ENCODE measurements at places on chromosomes 3 and 15.

DNA sequence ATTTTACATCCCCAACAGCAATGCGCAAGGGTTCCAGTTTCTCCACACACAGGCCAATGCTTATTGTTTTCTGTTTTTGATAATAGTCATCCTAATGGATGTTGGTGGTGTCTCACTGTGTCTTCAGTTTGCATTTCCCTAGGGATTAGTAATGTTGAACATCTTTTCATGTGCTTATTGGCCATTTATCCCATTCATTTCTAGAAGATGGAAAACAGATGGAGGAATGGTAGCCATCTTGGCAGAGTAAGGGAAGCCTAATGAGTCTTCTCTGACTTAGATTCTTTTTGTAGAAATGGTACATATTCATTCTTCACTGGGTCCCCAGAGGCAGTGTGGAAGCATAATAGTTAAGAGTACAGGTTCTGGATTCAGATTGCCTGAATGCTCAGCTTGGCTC lies 46.8 kb upstream of the SRGAP3 start:
- no peak for DNase-seq

- DNase-seq, result no peak
These were observed 420.5 kb upstream of the NAALADL2 start for GRCh38 chr3:174438501-174439145.

DNA sequence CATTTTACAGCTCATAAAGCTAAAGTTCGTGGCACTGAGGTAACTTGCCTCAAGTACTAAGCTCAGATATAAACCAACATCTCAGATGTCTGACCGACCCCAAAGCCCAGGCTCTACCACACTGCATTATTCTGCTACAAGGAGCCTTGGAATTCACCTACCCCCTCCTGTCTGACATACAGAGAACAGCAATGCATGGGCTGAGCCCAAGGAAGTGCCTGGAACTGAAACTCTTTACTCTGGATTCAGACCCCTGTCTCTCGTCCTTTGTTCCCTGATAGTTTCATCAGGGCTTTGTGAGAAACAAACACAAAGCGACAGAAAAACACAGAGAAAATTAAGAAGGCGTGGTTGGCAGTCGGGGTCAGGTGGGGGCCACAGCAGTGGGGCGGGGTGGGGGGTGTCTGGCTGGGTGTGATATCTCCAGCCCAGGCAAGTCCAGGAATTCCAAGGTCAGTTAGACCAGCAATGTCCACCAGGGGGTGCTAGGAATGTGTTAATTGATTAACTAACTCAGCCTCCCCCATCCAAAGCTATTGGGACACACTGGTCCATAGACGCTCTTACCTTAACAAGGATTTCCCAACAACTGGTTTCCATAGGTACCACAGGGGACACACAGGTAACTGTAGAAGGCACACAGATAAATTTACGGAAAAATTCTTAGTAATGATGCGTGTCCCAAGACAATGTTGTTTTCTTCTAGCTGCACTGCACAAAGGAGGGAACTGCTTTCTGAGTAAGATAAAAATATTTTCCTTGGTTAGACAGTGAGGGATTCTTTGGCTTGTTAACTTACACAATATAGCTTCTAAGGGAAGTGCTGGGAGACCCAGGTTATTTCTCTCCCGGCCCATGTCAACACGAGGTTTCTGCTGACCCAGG lies 18.8 kb upstream of the SSUH2 start:
- DNase-seq, result no peak

DNA sequence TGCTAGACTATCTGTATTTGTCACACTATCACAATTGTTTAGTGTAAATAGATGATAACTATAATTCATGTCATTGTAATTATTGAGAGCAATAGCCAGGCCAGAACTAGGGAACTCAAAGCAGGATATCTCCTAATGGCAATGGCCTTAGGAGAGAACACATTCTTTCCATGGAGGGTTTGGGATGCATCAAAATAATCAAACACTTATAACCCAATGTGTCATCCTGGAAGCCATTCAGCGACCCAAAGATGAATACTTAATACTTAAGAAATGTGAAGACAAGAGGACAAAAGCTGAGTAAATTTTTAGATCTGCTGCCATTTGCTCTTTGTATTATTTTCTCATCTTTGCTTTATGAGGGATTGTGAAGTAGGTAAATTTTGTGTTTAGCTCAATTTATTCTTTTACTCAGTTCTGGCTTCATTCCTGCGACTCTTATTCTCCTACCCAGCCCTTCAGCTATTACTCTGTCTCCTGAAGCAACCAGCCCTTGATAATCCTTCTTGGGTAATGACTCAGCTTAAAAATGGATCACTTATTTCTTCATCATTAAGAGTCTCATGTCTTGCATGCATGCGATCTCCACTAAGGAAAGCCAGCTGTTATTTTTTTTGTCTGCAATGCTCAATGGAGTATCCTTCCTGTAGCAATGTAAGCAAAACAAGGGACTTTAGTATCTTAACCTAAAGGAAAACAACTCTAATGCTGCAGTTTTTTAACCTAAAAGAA lies 2.0 kb downstream of the OR4F15 start:
- no peak for DNase-seq

DNA sequence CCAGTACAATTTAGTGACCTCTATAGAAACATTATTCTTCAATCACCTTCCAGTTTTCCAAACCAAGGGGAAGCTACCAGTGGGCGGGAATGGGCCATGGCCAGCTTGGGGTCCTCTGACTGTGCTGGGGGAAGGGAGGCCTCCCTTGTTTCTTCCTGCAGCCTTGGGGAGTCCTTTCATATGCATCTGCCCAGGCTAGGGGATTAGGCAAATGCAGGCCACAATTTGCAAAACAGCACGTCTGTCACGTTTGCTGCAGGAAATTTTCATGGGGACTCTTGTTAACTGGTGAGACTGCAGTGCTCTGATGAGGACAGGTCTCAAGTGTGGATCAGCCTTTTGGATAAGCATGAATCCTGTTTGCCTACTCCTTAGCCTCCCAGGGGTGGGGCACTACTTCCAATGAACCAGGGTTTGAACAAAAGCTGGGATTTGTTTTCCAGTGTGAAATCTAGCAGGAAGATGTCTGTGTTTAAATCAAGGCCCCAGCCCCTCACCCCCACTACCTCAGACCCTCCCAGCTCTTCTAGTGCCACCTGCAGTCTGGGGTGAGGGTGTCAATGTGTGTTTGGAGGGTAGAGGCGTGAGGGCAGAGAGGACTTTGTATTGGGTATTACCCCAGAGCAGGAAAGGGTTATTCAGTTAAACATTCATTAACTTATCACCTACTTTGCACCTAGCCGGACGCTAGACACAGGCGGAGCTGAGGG lies 219.9 kb downstream of the OPA1 start:
- no peak for DNase-seq

GRCh38 chr15:90641581-90642463 lies 75.3 kb upstream of the BLM start:
- peak; percentile 11 for DNase-seq

DNA sequence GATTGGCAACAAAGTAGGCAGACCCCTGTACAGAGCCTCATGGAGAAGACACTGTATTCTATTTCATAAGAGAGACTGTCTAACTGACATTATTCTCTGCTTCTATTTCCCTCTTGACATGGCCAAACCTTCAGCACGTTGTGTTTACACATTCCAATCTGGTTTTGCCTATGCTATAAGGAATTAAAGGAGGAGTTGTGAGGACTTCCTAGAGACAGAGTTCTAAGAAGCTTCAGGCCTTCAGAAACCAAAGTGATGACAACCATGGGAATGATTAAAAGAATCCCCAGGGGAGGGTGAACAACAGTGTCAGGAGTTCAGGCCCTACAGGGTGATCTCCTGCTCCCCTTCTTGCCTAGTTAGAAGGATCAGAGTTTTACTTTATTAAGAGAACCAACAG lies 44.9 kb upstream of the CAPN7 start:
- DNase-seq, result no peak

- no peak for DNase-seq
These were observed 29.1 kb upstream of the PDZRN3 start for GRCh38 chr3:73653877-73654276.

DNA sequence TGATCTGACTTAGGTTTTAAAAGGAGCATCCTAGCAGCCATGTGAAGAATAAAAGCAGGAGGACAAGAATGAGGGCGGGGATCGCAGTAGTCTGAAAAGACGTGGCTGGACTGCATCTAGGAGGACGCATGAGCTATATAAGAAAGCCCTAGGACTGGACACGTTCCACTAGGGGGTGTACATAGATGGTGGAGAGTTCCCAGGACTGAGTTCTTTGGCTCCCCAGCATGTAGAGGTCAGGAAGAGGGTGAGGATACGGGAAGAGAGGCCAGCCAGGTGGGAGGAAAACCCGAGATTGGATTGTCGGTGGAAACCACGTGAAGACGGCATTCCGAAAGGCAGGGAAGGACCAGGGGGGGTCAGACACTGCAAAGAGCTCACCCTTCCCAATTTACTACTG lies 64.2 kb upstream of the CFAP161 start:
- no peak for DNase-seq

- no peak for DNase-seq
These were observed 546.9 kb downstream of the RBMS3 start for GRCh38 chr3:29827756-29828155.

- DNase-seq, result no peak
These were observed 252.5 kb downstream of the THRB start for GRCh38 chr3:24242012-24242698.

- DNase-seq, result no peak
These were observed 192.6 kb downstream of the PDZRN3 start for GRCh38 chr3:73432023-73432705.

GRCh38 chr3:4895838-4896237 lies 83.4 kb upstream of the BHLHE40 start:
- no peak for DNase-seq

- no peak for DNase-seq
These were observed 4.7 kb upstream of the GOLGA8B start for GRCh38 chr15:34588046-34588674.

DNA sequence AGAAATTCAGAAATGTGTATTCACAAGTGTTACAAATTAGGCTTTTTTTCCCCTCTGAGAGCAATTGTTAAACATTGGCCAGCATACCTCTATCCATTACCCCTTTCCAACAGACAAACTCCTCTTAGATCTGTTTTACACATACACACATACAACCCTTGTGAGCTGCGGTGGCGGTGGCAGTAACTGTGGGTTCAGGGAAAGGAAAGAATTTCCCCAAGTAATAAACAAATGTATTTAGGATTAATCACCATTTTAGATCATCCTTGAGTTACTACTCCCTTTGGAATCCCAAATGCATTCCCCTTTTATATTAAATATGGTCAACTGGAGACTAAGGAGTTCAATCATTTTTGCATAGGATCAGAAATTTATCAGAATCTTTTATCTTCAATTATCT lies 667.0 kb downstream of the FHIT start:
- DNase-seq, result no peak

DNA sequence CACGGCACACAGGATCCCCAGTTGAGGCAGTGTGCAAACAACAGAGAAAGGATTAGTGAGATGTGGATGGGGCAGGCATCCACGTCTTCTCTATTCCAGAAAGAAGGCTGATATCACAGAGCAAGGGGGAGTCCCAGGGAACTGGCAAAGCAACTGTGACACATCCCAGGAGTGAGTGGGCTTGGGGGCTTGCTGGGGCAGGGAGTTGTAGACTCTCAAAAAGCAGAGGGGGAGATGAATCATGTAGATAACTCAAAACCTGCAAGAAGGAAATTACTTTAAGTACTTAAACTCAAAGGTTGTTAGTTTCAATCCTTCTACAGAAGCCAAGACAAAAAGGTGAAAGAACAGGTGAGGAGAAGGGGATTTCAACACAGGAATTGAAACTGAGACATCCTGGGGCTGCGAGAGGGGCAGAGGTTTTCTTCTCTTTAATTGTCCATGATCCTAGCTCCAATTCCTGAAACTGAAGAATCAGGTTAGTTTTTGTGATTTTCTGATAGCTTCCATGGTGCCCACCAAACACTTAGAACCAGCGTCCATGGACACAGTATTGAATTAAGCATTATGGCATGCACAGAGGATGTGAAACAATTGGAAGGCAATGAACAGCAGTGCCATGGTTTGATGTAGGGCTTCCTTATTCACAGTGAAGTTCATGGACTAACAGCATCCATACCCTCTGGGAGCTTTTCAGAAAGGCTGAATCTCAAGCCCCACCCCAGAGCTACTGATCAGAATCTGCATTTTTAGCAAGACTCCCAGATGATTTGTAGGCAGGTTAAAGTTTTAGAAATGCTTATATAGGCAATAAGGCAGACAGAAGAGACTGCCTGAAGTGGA lies 52.0 kb downstream of the CCR3 start:
- no peak for DNase-seq

DNA sequence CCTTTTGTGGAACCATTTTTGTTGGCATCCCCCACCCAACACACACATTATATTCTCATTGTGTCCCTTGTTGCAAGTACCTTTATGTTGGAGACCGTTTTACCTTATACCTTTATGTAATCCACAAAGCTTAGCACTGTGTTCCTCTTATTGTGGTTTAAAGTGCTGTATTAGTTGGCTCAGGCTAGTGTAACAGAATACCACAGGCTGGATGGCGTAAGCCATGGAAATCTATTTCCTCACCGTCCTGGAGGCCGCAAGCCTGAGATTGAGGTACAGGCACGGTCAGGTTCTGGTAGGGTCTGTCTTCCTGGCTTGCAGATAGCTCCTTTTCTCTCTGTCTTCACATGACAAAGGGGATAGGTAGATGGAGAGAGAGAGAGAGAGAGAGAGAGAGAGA lies 302.8 kb downstream of the ROBO2 start:
- DNase-seq, result no peak

DNA sequence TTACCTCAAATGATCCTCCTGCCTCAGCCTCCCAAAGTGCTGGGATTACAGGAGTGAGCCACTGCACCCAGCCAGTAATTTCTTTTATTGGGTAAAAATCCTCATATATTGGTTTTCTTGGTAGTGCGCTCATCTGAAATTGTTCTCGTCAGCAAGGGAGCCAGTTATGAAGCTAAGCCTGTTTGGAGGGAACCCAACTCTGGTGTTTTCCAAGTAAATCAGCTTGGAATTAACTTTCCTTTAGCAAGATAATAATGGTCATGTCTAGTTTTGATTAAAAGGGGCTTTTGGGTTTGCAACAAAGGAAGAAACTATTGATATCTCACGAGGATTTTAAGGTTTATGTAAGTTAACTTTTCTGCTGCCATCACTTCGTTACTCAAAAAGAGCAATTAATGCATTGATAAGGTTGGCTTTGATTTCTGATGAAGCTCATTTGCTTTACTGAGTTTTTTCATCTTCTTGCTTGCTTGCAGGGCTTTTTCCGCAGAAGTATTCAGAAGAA lies 72.7 kb downstream of the RARB start:
- DNase-seq, result no peak
